ENCODE measurements at places on chromosomes 1 and 21.

DNA sequence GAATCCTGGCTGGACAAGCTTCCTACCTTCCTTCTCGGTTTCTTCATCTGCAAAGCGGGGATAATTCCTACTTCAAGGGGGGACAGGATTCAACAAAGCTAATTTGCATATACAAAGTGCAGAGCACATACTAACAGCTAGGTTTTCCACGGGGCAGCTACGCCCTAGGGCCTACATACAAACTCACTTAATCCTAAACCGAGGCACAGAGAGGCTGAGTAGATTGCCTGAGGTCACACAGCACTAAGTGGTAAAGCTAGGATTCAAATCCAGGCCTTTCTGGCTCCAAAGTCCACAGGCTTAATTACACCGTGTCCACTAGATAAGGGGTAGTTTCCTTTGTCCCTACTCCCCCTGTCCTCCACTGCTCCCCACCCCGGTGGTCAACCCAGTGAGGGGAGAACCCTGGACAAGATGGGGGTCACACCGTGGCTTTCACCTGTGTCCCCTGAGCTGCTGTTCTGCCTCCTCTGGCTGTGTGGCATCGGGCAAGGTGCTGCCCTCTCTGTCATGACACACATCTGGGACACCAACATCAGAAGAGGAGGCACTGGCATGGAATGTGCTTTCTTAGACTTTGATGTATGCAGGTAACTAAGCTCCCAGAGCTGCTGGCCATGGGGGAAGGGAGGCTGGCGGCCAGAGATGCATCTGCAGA is 44.5 kb downstream of the TAS1R2 start:
- DNase-seq: no peak

DNA sequence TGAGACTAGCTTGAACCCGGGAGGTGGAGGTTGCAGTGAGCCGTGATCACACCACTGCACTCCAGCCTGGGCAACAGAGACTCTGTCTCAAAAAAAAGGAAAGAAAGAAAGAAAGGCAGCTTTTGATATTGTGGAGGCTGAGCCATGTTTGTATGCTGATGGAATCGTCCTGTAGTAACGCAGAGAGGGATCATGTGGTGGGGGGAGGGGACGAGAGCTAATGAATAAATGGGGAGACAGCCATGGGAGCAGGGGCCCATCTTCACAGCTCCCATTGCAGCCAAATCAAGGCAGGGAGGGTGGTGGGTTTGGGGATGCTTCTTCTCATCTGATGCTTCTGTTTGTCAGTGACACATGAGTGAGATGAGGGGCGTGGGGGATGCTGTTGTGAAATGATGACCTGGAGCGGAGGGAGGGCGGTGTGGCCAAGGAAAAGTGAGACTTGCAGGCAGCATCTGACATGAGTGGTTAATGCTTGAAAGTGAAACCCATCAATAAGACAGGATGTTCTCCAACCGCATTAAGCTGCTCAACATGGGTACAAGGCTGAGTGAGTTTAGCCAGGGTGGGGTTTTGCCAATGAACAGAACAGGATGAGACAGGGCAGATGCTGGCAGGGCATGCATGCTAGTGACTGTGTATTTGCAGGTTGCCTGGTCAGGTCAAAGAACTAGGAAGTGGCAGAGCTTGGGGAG is 16.7 kb downstream of the SPATA21 start:
- DNase-seq: peak; percentile 63

DNA sequence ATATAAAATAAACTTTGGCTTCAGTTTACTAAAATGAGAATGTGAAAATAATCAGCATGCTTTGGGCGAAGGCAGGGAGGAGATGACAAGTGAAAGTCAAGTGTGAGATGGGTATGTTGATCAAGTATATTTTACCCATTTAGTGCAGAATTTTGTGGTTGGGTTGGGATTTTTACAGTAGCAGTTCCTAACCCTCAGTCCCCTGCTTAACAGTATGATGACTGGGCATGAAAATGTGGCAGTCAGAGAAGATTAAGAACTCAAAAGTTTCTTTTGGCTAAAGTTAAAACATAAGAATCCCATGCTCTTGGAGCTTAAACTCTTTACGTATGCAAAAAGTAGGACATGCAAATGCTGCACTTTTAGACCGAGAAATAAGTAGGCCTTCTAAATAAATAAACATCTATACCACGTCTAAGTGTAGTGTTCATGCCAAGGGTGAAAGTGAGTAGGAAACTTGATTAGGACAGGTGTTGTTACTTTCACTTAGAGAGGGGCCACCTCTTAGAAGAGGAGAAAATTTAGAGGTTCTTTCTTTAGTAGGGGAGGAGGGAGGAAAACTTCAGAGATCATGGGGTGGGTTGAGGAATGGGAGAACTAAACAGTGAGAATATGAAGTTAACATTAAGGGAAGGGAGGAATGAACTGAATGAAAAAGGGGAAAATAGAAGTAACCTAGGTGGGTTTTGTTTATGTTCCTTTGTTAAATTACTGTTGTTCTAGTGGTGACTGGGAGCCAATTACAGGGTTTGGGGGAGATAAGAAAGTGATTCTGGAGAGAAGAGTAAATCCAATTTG is 127.8 kb downstream of the OSBPL9 start:
- no peak for DNase-seq

DNA sequence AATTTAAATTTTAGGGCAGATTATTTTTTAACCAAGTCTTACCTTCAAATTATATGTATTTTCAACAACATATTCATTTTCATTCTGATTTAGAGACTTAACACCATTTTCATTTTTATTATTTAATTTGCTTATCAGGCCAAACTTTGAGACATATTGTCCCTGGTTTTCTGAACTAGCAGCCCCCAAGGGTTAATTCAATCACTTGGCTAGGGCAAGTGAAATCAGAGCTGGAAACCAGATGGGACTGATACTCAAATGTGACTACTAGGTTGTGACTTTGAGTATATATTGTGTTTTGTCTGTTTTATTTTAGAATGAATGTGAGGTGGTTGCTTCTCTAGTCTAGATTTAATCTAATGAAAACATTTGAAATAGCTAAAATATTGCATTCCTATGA is 198.9 kb upstream of the PTGFR start:
- no peak for DNase-seq
